GM20000 (cell line): ENCODE measurements at places on chromosomes 12 and 14.

DNA sequence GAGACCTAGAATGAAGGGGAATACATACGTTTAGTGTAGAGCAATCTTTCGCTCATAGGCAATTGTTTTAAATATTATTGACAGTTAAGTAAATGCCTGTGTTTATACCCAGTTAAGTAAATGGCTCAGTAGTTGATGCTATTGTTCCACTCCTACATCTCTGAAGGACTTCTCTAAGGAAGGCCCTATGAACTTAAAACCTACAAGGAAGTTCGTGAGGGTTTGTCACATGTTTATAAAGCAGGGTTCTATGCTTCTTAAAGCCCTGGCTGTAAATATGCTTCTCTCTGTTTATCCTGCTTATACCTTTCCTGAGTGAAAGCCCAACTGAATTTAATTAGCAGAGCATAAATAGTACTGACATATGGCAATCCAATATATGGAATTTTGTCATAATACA lies 282.1 kb upstream of the NPAS3 start:
- DNase-seq = no peak

DNA sequence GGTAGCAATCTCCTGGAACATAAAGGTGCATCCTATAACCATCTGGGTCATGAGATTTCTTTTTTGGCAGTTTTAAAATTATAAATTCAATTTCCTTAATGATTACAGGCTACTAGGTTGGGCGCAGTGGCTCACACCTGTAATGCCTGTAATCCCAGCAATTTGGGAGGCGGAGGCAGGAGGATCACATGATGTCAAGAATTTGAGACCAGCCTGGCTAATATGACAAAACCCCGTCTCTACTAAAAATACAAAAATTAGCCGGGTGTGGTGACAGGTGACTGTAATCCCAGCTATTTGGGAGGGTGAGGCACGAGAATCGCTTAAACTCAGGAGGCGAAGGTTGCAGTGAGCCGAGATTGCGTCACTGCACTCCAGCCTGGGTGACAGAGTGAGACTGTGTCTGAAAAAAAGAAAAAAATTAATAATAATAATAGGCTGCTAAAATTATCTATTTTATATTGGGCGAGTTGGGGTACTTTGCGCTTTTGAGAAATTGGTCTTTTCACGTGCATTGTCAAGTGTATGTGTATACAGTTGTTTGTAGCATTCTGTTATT lies 17.2 kb upstream of the ARF6 start:
- no peak for DNase-seq

- no peak for DNase-seq
Measured at GRCh38 chr12:131425112-131426075, 285.5 kb upstream of the SFSWAP start.

DNA sequence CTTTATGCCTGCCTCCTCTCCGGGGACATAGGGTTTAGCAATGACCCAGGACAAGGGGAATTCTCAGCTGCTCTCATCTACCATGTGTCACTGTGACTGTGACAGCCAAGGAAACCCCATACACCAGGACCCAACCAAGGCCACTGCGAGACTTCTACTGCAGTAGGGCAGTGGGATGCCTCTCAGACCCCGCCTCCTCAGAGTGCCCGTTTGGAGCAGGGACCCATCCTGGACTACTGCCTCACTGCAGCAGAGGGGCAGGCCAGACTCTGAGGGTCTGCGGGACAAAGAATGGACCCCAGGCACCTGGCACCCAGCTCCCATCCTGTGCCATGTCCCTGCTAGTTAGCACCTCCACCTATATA lies 71.3 kb upstream of the DDX11 start:
- no peak for DNase-seq

DNA sequence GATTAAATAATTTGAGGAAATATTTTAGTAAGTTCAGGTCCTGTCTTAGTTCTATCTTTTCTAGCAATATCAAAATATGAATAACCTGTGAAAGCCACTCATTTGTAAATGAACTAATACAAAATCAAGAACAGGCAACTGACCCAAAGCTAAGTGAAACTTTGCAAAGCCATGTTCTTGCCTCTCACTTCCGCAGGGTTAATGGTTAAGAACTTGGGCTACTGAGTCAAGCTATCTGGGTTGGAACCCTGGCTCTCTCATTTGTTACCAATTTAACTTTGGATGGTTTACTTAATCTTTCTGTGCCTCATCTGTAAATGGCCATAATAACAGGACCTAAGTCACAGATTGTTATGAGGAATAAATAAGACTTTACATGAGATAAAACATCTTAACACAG lies 2.8 kb downstream of the KIF21A start:
- no peak for DNase-seq

DNA sequence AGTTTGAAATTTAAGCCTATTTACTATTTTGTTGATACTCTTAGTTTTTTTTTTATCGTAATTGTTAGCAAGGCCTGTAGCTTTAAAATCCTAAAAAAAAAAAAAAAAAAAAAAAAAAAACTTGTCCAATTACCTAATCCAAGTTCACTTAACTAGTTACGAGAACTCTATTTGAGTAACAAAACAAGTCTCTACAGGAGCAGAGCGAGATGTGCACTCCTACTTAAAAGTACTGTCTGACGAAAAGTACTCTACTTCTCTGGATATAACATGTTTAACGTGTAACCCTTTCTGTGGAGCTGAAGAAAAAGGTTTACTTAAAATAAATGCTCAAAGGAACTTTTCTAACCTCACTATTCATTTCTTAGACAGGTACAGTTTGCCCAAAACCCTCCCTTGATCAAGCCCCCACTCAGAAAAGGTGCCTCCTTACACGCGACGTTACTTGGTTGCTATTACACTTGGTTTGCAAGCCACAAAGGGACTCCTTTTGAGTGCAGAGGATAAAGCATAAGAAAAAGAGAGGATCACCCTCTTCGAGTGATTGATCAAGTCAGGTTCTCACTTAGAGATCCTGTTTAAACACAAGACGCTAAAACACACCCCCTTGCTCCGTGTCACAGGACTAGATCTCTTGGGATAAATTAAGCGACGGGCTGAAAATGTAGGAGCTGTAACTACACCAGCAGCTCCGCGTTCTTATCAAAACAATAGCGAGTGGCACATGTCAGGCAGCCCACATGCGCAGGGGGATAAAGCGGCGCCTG lies 2.2 kb downstream of the BAZ1A start:
- peak; percentile 21 for DNase-seq
